Effector memory CD4-positive, alpha-beta T cell (primary cell): ENCODE measurements at places on chromosomes 2 and 18.

GRCh38 chr2:10812362-10813162, at the start of gene PDIA6:
Gene PDIA6 (minus strand): TSS chr2:10812785. CDS start chr2:10812696, 89 bp downstream.
- peak; percentile 93 for DNase-seq

GRCh38 chr18:48924630-48925490, 25.9 kb downstream of the SMAD7 start:
- DNase-seq = no peak

DNA sequence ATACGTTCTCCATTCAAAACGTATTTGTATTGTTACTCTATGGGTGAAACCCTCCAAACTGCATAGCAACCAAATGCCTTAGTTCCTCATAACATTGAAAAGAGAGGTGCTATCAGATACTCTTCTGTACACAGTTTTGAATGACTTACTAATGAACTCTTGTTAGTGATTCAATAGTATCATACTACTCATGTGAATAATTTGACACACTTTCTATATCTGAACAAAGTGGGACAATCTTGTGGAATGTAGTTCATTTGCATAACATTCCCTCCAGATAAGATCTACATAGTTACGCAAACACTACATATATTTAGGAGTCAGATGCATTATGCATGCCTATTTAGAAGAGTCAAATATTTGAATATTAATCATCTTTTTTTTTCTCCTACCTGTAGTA, 232.0 kb upstream of the NRXN1 start:
- no peak for DNase-seq

GRCh38 chr2:147037048-147037447, 807.8 kb upstream of the ACVR2A start:
- no peak for DNase-seq

DNA sequence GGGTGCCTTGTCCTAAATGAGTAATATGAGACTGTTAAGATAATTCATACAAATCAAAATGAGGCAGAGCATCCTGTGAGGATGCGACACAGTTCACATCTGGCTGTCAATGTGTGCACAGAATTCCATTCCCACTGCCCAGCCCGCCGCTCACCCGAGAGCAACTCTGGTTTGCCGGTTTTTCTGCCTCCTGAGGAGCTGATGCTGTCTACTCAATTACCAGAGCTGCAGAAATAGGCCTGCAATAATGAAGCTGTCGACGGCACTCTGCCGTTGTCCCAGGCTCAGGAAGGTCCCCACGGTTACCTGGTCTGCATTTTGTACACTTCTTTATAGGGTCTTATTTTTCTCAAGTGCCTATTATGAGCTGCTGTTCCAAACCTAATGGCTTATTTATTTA, 55.7 kb upstream of the LYPD1 start:
- DNase-seq = no peak

DNA sequence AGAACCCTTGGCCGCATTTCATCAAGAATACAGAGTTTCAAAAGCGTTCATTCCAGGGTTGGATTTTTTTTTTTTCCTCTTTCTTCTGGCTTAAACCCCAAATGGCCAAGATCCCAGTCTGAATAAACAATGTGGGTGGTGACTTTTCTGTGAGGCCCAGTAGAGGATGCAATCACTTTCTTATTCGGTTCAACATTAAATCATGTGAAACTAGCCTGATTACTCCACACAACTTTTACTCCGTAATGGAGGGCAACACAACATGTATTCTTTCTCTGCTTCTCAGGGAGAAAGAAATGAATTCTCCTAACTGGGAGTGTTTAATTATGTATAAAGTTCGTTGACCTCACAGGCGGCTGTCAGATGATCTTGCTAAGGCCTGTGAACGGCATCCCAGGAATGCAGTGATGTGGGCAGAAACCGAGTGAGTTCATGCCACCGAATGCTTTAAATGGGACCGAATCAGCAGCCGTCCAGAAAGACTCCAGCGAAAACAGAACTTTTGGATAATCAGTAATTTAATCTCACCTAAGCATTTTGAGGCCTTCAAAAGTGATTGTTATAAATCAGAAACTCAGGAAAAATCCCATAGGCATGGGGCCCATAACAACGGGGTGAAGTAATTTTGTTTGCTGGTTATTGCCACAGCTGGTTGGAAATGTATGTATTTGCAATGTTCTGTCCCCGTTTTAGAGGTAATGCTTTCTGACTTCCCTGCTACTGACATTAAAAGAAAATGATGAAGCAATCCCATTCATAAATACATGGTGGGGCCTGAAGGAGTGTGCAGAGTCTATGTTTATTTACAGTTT, 81.5 kb downstream of the BCL2 start:
- no peak for DNase-seq

GRCh38 chr2:209556354-209556961, 132.6 kb downstream of the MAP2 start:
- DNase-seq = no peak

GRCh38 chr2:95389245-95390119, 13.0 kb upstream of the FAHD2A start:
- DNase-seq = peak; percentile 8

DNA sequence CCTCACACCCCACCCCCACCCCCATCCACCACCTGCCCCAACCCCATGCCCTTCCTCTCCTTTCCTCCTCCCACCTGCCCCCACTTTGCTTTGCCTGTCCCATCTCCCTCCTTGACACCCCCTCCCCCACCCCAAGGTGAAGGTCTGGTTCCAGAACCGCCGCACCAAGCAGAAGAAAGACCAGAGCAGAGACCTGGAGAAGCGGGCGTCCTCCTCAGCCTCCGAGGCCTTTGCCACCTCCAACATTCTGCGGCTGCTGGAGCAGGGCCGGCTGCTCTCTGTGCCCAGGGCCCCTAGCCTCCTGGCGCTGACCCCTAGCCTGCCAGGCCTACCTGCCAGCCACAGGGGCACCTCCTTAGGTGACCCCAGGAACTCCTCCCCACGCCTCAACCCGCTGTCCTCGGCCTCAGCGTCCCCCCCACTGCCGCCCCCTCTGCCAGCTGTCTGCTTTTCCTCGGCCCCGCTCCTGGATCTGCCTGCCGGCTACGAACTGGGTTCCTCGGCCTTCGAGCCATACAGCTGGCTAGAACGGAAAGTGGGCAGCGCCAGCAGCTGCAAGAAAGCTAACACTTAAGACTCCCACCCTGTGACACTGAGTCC, 3.0 kb upstream of the ATP6V1B1 start:
- no peak for DNase-seq

DNA sequence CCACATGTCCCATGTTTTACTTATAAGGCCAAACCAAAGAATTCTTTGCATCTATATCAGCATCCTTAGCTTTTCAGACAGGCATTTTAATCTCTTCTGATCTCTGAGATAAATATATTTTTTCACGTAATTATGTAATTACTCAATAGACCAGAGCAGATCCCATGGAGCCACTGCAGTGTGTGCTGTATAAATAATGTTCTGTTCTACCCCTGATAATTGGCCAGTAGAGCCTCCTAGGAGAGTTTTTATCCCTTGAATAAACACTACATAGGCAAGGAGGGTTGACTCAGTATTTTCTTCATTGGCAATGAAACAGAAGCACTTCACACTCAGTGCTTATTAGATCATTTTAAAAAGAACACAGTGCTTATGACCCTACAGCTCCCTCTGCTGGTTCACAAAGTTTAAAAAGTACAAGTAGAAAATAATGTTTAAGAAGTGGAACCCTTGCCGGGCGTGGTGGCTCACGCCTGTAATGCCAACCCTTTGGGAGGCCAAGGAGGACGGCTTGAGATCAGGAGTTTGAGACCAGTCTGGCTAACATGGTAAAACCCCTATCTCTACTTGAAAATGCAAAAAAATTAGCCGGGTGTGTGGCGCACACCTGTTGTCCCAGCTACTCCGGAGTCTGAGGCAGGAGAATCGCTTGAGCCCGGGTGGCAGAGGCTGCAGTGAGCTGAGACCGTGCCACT, 91.9 kb downstream of the PPP1R1C start:
- no peak for DNase-seq

GRCh38 chr2:3830796-3831195, 127.4 kb downstream of the DCDC2C start:
- DNase-seq = no peak

- DNase-seq = no peak
Measured at GRCh38 chr18:69780851-69781250, 166.8 kb downstream of the CD226 start.

GRCh38 chr2:145356056-145356455, 836.1 kb upstream of the ZEB2 start:
- no peak for DNase-seq

DNA sequence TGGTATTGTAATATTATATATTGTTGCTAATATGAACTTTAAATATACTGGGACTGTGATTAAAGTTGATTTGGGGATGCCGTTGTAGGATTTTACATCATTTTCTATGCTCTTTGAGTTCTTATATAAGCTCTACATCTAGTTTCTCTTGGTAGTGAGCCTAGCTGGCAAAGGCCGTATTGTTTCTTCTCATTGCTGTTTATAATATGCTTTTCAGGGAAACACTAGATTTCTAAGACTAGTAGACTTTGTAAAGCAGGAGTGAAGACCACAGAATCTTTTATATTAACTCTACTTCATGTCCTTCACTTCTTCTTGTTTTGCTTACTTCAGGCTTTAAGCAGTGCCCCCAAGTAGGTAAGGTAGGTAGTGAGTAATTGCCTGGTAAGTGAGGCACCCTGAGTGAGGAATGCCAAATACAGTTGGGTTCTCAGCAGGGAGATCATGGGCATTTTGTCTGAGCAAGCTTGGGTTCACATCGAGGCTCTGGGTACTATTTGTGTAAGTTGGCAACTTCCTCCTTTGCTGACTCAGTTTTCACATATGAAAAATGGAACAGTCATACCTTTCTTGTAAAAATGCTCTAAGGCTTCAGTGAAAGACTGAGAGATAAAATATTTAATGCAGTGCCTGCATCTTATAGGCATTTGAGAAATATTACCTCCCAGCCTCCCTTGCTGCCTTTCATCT, 96.4 kb downstream of the RNF144A start:
- no peak for DNase-seq

DNA sequence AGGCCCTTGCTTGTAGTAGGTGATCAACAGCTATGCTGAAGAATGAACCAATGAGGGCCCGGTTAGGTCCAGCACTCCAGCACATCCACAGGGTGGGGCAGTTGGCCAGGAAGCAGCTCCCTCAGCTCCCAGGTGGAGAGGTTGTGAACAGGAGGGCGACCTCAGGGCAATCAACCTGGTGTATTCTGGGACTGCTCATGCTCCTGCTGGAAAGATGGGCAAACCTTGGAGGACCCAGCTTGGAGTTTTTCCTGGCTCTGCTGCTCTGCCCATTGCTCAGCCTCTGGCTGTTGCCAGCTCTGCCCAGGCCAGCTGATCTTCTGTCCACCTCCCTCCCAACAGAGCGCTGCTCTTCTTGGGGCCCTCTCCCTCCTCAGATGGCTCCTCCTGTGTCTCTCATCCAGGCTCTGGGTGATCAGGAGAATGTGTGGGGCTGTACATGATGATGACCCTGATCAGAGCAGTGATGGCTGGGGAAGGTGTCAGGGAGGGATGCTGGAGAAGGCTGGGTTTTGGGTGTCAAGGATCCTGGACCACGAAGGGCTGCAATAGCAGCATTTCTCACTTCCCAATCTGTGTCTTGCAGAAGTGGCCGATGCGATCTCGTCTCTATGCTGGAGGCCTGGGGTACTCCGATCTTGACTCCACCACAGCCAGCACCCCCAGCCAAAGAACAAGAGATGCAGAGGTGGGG, 3.4 kb downstream of the TCF23 start:
- DNase-seq = no peak
